ENCODE measurements at places on chromosomes 13 and 19.

DNA sequence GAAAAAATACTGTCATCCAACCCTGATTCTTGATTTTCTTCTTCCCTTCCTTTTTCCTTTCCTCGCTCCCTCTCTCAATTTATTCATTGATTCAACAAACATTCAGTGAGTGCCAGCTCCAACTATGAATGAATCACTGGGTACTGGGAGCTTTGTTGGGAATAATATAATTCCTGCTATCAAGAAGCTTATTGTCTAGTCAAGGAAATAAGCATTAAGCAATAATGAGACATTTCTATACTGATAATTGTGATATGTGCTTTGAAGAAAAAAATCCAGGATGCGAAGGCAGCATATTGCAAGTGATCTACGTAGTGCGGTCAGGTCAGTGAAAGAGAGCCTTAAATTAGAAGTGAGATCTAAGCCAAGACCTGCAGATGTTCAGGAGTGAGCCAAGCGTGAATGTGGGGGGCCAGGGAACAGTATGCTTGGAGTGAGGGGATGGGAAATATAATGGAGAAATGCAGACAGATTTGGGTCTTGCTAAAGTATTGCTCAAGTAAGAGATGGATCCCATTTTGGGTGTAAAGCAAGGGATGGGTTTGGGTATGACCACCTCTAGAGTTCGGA is 253.5 kb downstream of the LHFPL6 start:
- DNase-seq = no peak

DNA sequence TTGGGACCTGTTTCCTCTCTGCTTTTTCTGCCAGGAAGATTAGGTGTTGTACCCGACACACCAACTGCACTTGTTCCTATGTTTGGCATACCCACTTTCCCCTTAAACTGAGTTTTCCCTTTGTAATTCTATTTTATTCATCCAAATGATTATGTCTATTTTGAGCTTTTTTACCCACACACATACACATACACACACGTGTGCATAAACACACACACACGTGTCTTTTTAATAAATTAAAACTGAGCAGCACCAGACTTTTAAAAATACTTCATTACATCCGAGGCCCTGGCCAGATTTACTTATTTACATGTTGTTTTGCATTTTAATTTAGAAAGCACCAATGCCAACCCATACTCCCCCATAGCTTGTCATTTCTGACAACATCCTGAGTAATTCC is 350.0 kb downstream of the DNAJC15 start:
- DNase-seq = no peak

GRCh38 chr13:48070942-48071341 is 24.0 kb downstream of the MED4 start:
- no peak for DNase-seq

- DNase-seq = no peak
These were observed 40.8 kb downstream of the RCBTB2 start for GRCh38 chr13:48492096-48492440.

GRCh38 chr13:40975441-40975840 is 43.7 kb downstream of the ELF1 start:
- no peak for DNase-seq

GRCh38 chr19:15241259-15241910 is 9.1 kb upstream of the EPHX3 start:
- DNase-seq = no peak

GRCh38 chr13:27965343-27965739 is 3.8 kb downstream of the CDX2 start:
- DNase-seq = no peak

DNA sequence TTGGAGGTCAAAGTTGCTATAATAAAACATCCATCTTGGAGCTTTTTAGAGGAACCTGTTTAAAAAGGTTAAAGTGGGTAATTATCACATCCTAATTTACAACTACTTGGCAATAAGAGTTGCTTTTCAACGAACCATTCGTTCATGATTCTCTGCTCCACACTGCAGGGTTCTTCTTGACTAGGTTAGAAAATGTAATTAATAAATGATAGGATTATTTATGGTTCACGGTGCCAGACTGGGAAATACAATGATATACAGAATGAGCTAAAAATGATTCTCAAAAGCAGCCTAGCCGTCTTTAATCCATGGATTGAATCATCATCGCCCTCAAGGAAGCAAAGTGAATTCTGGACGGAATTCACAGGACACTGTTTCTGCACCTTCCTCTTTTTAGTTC is 291.2 kb downstream of the TEX29 start:
- DNase-seq = no peak

DNA sequence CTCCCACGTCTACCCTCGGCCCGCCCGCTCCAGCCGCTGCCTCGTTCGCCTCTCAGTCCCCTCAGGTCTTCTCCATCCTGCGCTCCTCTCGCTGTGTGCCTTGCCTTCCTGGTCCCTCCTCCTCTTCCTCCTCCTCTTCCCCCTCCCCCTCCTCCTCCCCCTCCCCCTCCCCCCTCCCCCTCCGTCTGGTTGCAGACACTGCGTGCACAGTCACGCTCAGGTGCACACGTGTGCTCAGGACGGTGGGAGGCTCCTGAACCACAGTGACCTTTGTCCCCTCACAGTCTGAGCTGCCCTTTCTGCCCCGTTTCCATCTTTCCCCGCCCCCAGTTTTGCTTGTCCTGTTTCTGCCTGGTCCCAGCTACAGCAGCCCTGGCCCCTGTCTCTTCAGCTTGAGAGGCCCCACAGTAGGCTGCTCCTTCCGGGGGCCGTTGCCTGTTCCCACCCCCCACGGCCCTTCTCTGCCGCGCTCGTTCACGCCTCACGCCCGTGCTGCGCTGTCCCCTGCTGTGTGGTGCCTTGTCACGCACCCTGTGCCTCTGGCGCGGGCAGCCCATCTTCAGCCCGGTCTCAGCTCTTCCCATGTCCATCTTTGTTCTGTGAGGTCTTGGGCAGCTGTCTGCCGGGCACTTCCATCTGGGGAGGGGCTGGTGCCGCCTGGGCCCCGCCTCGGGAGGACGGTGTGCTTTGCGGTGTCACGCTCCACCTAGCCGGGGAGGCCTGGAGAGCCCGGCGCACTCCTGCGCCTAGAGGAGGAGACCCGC is 13.8 kb upstream of the RPS15 start:
- DNase-seq = no peak

DNA sequence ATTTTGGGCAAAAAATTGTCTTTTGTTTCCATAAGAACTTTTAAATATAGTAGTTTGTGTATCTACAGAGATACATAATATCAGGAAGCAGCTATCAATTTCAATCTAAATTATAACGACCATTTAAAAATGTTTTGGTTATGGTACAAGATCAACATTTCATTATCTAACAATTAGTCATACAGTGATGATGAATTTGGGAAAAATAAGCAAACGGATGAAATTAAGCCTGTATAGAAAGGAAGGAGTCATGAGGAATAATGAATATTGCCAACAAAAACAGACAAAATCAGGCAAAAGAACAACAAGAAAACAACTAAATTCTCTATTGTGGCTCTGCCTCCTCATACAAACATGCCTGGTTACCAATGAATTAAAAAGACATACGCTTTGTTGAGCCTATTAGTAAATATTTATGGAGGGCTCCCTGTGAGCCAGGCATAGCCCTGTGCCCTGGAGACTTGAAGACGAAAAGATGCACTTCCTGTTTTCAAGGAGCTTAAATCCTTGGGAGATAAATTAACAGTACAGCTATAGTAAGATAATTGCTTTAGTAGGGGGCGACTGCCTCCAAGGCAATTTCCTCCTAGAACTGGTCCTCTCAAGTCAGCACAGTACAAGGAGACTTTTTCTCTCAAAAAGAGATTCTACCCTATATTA is 73.0 kb downstream of the NALCN start:
- DNase-seq = no peak

All from BJ (cell line).